CD4-positive, alpha-beta memory T cell (primary cell): ENCODE measurements at places on chromosomes 4 and X. TPM values are rescaled to one million over a fixed set of nuclear protein-coding genes. Genes with fewer than 3 reads are reported as not detected.

The CXCL11 gene
- not detected for total RNA-seq

The SLC35A2 gene
- 15.8 TPM for total RNA-seq

The RAB28 gene
- total RNA-seq, result 14.0 TPM

- DNase-seq, result no peak
Observed at GRCh38 chr4:104507112-104507511, 12.4 kb upstream of the CXXC4 start.

DNA sequence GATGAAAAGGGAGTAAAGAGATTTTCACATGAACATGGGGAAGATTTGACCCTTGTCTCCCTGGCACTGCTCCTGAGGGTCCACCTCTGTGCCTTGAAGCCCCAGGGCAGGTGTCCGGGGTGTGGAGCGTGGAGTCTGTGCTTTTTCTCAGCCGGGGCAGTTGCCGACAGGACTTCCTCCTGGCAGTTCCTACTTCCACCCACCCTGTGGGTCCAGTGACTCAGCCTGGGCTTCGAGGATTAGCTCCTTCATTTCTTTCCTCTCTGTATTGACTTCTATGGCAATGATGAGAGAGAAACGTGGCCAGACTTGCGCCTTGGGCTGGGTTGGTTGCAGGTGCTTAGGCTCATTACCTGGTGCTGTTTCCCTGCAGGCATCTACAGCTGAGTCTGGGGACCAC lies 35.9 kb upstream of the CLCN4 start:
- DNase-seq, result no peak

DNA sequence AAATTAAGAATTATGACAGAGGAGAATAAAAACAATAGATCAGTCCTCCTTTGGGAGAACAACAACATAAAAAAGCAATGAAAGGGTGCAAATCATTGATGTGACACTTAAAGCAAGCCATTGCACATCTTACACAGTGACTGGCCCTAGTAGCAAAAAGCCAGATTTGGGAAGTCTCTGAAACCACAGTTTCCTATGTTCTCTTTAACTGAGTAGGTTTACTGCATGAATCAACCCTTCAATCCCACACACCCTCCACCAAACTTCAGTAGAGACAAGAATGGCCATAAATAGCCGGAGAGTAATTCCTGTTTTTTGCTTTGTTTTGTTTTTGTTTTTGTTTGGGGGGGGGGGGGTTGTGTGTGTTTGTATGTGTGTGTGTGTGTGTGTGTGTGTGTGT lies 180.8 kb downstream of the VEGFC start:
- no peak for DNase-seq

DNA sequence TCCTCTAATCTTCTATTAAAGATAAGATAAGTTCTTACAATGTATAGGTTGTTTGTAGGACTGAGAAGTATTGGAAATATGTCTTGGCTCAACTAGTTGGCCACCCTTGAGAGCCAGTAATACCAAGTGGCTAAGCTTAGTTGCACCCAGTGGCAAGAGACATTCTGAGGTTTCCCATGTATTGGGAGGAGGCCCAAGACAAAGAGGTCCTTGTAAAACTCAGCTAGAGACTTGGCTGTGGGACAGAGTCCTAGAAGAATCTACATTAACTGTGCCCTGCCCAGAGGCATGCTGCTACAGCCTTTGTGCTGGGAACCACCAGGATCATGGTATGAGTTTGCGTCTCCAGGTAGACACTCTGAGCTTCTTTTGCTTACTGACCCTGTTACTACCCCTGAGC lies 41.9 kb upstream of the SLC4A4 start:
- no peak for DNase-seq

DNA sequence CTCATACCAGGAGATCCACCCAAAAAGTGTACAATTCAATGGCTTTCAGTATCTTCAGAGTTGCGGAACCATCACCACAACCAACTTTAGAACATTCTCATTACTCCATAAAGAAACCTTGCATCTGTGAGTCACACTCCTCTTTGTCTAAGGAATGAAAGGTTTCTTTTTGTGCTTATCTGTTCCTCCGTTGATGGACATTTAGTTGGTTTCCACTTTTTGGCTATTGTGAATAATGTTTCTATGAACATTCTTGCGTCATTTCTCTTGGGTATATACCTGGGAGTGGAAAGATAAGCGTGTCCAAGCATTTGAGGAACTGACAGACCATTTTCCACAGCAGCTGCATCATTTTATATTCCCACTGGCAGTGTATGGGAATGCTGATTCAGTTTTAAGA lies 10.6 kb downstream of the FAM184B start:
- no peak for DNase-seq

GRCh38 chrX:41796046-41796445 lies 72.1 kb downstream of the GPR82 start:
- no peak for DNase-seq

- no peak for DNase-seq
Observed at GRCh38 chrX:110000847-110001713, 1.8 kb upstream of the TMEM164 start.

GRCh38 chrX:42519666-42520231 lies 258.2 kb downstream of the PPP1R2C start:
- no peak for DNase-seq
